MV-4-11 (cell line): ENCODE measurements at places on chromosomes 16 and 17.

- no peak for DNase-seq
Measured at GRCh38 chr16:8458481-8459046, 131.7 kb downstream of the TMEM114 start.

- DNase-seq: no peak
Measured at GRCh38 chr17:72165192-72165866, 44.5 kb downstream of the SOX9 start.

GRCh38 chr17:78879635-78880186 lies 23.3 kb downstream of the CEP295NL start:
- DNase-seq: peak; percentile 71

- DNase-seq: no peak
Measured at GRCh38 chr17:19830061-19830460, 37.7 kb downstream of the ULK2 start.

DNA sequence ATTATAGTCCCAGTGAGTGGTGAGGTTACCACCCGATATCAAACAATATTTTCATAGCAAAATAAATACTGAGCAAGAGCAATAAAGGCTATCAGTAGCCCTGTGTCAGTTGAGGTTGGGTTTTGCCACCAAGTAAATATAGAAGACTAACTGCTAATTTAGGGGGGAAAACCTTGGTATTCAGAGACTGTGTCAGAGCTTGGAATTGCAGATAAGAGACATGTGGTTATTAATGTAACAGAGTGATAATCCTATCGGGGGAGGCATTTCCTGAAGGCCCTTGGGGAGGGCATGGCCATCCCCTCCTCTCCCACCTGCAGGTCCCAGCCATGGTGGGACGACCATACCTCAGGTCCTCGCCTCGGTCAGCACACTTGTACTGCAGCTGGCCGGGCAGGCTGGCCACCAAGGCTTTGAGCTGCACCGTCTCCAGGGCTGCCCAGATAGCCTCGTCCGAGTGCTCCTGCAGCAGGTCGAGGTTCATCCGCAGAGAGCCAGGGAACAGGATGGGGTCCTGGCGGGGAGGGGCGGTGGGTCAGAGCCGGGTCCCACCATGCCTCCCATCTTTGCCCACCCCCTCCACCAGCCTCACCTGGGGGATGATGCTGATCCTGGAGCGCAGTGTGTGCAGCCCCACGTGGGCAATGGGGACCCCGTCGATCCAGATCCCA lies 68.9 kb downstream of the ABCC6 start:
- DNase-seq: no peak

GRCh38 chr16:17359788-17360390 lies 110.9 kb downstream of the XYLT1 start:
- DNase-seq: peak; percentile 94

GRCh38 chr17:50452630-50453300 lies 15.9 kb downstream of the CHAD start:
- DNase-seq: peak; percentile 73

- no peak for DNase-seq
Measured at GRCh38 chr17:3859940-3860339, 13.9 kb upstream of the NCBP3 start.

GRCh38 chr16:53840456-53840855 lies 136.5 kb downstream of the FTO start:
- no peak for DNase-seq
